ENCODE measurements at places on chromosomes 12 and 14.

DNA sequence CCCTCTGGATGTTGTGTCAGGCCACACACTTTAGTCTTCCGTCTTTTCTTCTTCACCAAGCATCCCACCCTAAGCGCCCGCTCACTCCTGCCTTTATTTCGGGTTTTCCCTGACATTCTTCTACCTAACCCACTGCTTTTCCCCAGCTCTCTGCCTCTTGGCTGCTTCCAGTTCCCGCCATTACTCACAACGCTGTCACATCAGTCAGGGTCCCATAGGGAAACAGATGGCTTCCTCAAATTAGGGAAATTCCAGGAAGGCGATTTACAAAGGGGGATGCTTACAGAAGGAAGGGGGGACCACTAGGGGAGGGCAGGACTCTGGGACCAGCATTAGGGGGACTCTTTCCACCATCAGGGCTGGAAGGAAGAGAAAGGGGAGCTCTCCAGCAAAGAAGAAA, 9.2 kb upstream of the PPP1R13B start:
- DNase-seq, result no peak

DNA sequence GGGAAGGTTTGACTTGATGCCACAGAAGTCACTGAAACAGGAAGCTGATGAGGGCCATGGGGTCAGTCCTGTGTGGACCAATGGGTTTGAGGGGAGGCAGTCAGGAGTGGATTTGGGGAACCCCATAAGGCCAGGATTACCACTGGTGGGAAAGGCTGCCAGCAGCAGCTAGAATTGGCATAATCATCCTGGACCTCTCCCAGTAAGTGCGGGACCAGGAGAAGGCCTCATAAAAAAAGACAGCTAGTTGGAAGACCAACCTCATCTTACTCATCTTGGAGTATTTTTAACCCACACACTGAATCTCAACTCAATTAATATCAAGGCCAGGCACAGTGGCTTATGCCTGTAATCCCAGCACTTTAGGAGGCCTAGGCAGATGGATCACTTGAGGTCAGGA, 22.7 kb downstream of the TBX3 start:
- DNase-seq, result no peak

DNA sequence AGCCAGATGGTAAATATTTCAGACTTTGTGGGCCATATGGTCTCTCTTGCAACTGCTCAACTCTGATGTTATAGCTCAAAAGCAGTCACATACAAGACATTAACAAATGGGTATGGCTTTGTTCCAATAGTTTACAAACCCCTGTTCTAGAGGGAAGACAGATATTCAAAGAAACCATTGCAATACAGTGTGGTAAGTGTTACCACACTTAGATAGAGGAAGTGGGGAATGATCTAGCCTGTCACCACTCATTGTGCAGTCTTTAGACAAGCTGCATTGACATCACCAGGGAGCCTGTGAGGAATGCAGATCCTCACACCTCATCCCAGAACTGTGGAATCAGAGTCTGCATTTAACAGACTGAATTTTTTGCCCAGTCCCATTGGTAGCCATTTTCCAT, 80.0 kb upstream of the RGS6 start:
- no peak for DNase-seq

DNA sequence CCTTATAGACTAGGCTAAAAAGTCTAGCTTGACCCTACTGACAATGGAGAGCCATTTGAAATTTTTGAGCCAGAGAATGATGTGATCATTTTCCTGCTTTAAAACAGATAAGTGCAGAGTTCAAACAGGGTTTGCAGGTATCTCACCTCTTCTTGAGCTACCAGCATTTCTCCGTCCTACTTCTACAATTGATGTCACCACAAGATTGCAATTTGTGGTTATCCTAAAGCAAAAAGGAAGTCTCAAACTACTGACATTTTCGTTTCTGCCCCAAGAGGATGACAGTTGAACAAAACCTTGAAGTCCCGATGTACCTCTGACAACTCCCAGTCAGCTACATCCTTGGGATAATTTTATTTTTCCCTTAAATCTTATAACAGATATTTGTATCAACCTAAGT, 86.7 kb downstream of the PTGER2 start:
- DNase-seq, result no peak

GRCh38 chr12:81800298-81801148, 41.4 kb upstream of the PPFIA2 start:
- no peak for DNase-seq

DNA sequence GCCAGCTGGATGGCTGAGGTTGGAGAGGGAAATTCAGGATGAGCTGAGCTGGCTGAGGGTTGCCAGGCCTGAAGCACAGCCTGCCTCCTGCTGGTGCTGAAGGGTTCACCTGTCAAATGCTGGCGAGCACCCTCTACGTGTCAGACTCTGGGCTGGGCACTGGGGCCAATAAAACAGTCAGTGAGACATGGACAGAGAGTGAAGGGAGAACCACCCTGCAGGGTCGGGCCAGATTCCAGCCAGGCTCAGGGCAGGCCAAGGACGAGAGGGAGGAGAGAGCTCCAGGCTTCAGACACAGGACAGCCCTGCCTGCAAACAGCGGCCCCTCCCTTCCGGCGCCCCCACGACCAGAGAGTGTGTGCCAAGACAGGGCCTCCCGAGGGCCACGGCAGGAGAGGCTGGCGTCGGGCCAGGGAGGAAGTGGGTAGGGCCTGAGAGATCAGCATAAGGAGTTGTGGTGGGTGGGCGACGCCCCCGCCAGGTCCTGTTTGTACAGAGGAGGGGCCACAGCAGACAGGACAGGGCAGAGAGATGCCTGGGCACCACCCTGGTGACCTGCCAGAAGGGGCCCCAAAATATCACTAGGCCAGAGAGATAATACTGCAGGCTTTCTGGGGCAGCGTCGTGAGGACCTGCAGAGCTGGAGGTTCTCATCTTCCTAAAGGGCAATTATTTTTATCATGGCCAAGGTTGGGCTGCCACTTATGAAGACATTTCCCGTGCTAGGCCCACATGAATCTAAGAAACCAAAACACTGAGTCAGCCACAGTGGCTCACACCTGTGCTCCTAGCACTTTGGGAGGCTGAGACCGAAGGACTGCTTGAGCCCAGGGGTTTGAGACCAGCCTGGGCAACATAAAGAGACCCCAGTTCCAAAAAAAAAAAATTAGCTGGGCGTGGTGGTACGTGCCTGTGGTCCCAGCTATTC, 73.1 kb upstream of the GPR68 start:
- no peak for DNase-seq

DNA sequence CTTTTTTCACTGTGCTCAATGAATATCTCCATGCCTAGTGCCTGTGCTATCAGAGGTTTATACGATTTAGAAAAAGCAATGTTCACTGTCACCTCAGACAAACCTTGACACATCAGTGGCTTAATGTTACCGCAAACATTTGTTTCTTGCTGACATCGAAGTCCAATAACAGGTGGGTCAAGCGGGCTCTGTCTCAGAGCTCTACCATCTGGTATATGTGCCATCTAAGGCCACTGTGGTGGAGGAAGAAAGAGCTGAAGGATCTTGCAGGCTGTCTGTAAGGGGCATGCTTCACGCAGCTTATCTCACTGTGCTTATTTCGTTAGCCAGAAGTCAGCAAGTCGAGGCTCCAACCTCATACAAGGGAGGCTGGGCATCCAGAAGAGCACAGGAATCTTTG, 189.5 kb upstream of the NTF3 start:
- no peak for DNase-seq

GRCh38 chr12:1377117-1377516, 217.3 kb downstream of the FBXL14 start:
- DNase-seq, result no peak

- peak; percentile 3 for DNase-seq
These were observed 373.5 kb upstream of the OR4E1 start for GRCh38 chr14:22047115-22047514.

DNA sequence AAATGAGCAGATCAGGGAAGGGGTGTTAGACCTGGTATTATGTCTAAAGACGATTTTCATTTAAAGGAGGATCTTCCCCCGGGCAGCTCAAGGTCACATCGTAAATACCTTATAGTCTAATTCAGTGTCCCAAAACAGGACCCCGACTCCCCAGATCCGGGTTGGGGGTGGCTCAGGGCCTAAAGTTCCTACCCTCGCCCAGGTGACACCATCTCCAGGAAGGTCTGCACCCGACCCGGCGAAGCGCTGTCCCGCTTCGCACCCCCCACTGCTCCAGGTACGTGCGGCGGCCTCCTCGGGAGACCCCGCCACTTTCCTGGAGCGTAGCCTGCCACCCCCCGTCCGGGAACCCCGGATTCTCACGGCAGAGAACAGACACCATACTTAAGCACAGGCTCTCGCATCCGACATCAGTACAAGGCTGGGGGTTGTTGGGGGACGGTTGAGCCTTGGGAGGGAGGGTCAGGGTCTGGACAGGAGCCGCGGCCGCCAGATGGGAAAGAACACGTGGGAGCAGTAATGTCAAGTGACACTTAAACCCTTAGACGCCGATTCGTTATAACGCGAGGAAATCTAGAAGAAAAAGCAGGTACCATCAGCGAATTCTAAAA, 556 bp downstream of the TIMM9 start:
- DNase-seq, result peak; percentile 71

- DNase-seq, result no peak
These were observed 11.8 kb upstream of the PAPLN start for GRCh38 chr14:73225496-73225895.

- DNase-seq, result peak; percentile 100
These were observed 53.5 kb downstream of the PHLDA1 start for GRCh38 chr12:75977952-75978671.

DNA sequence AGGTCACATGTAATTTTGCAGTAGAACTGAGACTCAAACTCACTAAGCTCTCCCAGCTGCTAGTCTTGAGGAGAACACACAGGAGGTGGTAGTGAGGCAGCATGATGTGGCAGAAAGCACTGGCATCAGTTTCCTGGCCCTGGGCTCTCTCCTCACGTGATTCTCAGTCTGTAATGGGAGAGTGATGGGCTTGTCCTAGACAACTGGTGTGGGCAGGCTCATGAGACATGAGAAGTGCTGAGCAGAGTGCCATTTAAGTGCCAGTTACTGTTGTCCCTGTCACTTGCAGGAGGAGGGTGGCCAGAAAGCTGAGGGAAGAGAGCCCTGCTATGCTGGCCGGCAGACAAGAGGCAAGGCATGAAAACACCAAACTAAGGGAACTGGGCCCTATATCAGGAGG, 48.5 kb upstream of the OVCH1 start:
- no peak for DNase-seq

DNA sequence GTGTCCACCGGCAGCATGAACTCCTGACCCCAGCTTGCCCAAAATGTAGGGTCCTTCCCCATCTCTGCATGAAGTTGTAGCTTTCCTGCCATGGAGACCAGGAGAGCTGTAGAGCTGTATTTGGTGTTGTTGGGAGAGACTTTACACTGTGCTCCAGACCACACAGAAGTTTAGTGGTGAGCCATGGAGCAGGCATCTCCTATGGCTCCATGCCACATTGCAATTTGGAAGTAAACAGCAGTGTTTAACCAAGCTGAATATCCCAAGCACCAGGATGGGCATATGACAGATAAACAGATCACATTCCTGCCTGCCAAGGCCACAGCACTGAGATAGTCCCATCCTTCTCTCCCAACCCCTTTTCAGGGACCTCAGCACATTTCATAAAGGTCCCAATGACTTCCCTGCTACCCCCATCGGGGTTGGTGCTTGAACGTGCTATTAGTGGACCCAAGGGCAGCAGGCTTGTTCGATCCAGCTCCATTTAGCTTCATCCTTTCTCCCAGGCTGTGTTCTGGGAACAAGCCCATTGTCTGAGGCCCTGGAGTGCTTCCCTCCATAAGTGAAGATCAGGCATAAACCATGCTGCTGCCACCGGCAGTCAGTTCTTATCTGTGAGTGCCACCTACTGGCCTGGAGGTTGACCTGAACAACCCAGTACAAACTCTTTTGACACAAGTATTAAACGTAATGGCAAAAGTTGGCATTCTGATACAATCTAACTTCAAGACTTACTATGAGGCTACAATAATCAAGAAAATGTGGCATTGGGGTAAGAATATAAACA, 172.3 kb upstream of the ATXN7L3B start:
- DNase-seq, result peak; percentile 66

DNA sequence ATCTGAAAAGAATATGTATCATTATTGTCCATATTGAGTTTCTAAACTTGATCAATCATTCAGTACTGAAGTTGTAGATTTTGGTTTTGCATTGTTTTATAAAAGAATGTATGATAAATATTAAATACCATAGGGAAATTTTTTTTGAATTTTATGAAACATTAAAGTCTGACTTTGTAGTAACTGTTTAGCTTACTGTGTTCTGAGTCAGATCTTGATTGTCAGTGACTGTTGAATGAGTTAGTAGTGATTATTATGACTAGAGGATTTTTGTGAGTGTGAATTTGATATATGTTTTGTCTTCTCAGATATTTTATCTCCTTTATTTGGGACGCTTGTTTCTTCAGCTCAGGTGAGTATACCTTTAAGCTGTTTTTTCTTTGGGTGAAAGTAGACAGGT, 10.1 kb downstream of the TDP1 start:
- DNase-seq, result peak; percentile 15

- peak; percentile 79 for DNase-seq
These were observed 7.5 kb upstream of the SYNE3 start for GRCh38 chr14:95523815-95524448.

DNA sequence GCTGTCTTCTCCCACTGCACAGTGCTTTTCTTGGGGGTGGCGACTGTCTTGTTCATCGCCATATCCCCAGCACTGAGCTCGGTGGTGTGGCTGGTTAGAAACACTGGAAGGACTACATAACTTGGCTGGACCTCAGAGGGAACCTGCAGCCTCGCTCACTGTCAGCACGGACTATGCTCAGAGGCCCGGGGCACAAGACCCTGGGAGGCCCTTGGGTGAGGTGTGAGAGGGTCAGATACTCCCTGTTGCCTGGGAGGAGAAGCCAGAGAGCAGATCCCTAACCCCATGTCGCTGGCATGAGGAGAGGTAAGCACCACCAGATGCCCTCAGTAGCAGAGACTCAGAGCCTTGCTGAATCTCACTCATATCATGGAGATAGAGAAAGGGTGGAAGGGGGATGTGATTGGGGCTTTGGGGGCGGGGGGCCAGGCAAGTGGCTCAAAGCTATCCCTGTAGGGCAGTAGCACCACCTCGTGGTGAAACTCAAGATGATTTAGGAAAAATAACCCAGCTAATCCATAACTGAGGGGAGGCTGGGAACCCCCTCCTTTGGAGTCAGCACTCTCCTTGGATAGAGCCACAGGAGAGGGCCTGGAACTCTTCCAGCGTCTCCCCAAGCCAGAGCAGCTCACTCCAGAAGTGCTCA, 18.7 kb upstream of the HDAC7 start:
- DNase-seq, result peak; percentile 67

- DNase-seq, result peak; percentile 79
These were observed 50.5 kb downstream of the SAMD4A start for GRCh38 chr14:54617467-54617866.

DNA sequence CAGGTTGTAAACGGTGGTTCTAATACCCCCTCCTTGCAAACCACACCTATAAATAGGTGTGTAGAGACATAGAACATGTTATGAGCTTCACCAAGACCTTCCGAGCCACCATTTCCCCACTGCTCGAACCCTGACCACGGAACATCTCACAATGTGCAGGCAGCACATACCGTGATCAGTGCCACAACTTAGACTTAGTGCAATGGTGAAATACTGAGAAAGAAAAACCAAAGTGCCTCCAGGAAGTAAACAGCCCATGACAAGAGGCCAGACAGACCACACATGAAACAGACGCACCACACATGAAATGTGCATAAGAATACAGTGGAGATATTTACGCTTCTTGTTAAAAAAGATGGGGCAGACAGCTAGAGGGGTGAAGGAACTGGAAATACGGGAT, 166.9 kb upstream of the CCND2 start:
- DNase-seq, result no peak

GRCh38 chr14:44403193-44403592, 103.9 kb downstream of the FSCB start:
- no peak for DNase-seq
